ENCODE measurements at places on chromosomes 5 and 9. TPM values are rescaled to one million over a fixed set of nuclear protein-coding genes. Genes with fewer than 3 reads are reported as not detected.
A peak's percentile ranks its signal among the peaks of the same experiment; 100 is the strongest.

- DNase-seq, result no peak
These were observed 211.6 kb downstream of the MAPKAP1 start for GRCh38 chr9:125495172-125496119.

- DNase-seq, result no peak
These were observed 250.4 kb downstream of the LRRC70 start for GRCh38 chr5:62828742-62829603.

- no peak for DNase-seq
These were observed 345 bp upstream of the PRRC1 start for GRCh38 chr5:127517110-127517479.

DNA sequence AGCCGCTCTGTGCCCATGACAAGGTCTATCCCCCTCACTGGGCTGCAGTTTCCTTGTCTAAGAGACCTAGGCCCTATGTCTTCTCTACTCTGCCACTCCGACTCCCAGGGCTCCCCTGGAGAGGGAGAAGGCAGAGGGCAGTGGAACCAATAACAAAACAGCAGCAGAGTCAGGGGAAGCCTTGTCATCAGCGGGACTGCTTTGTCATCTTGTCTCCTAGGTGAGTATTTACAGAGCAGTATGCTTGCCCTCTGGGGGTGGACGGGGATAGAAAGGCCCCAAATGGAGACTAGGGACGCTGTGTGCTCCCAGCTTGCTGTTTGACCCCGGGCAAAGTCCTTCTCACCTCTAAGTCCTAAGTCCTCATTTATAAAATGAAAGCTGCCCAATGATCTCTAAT is 318.5 kb downstream of the CDK5RAP2 start:
- no peak for DNase-seq

GRCh38 chr5:130323804-130324454 is 419.7 kb downstream of the CHSY3 start:
- no peak for DNase-seq

DNA sequence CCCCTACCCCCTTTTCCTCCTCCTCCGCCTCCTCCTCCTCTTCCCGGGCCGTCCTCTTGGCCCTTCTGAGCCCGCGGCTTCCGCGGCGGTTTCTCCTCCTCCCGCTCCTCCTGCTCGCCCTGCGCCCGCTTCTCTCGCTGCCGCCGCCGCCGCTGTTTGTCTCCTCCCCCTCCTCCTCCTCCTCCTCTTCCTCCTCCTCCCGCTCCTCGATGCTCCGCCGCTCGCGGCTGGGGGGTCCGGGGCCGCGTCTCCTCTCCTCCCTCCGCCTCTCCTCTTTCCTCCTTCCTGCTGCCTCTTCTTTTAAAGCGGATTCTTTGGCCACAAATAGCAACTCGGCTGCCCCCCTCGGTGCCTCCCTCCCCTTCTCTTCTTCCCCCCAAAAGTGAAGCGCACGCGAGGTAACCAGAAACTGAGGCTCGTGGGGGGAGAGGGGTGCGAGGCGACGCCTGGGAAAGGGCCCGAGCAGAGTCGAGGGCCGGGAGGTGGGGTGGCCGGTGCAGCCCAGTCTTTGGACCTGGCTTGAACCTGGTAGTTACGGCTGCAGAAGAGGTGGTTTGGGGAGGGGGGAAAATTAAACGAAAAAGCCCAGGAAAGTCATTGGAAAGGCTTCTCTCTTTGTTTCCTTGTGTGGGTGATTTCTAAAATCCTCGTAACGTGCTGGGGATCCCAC is 1058.5 kb upstream of the DMAC1 start:
- DNase-seq, result peak; percentile 72

DNA sequence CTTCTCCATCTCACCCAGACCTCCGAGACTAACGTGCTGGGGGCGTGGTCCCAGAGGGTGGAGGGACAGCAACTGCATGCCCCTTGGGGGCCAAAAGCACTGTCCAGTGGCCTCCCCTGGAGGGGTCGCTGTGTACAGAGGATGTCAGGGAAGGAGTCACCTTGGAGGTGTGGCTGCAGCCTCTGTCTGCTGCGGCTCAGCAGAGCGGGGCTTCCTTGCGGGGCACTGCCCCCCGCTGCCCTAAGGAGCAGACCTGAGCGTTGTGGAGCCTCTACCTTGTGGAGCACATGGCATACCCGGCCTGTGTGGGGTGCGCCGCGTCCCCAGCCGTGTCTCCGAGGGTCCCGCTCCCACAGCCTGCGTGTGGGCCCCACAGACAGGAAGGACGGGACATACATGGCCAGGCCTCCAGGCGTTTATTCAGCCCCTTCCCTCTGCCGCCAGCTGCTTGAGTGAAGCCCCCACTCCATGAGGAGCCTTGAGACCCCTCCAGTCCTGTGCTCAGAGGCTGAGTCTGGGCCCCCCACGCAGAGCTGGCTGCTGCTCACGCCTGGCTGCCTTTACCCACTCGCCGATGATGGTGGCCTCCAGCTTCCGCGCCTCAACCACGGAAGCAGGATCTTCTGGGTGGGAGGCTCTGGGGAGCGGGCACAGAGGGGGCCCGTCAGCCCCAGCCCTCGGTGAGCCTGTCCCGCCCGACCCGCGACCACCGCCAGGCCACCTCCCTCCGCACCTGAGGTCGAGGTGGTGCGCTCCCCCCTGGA is 4.2 kb downstream of the DPP7 start:
- no peak for DNase-seq

DNA sequence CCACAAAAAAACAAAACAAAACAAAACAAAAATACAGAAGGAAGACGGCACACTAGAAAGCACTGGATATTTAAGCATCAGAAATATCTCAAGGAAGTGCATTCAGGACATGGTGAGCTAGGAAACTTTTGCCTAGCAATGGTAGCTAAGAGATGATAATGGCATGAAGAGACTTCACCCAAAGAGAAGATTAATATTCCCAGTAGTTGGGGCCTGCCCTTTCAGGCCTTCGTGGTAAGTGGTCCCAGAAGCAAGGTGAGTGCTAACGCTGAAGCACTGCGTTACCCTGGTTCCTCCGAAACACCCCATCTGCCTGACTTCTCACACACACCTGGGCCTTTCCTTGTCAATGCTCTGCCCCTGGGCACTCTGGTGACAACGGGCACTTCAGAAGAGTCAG is 585.2 kb downstream of the RAB3C start:
- DNase-seq, result no peak

DNA sequence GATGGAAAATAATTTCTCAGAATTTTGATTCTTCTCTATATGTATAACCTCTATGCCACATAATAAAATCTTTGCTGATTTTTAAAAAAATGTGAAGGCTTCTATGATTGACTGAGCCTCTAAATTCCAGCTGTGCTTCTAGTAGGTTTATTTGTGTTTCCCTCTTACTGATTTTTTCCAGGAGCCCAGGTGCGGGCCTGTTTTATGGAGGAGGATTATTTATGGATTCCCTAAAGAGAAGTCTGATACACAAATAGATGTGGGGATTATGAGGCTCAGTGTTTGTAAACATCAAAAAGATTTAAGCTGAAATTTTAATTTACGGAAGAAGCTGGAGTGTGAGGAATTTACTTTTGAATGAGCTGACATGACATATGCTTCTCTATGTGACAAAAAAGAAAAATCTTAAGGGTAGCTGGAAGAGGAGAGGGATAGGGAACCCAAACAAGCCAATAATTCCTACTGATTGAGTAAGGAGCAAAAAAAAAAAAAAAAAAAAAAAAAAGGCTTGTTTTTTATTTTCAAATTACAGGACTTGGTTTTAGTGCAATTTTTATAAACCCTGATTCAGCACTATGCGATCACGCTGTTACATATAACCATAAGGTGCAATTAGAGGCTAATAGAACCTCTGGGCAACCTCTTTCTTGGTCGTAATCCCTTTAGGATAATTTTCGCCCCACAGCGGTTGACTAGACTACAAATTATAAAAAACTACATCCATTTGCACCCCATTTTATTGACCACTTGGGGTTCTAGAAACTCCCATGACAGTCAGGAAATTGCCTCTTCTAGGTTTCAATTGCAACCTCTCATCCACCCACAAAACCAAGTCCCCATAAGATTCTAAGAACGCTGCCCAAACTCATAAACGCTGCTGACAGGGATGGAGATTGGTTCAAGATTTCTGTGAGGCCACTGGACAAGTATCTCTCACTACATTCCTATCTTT is 44.4 kb upstream of the RAI14 start:
- no peak for DNase-seq

DNA sequence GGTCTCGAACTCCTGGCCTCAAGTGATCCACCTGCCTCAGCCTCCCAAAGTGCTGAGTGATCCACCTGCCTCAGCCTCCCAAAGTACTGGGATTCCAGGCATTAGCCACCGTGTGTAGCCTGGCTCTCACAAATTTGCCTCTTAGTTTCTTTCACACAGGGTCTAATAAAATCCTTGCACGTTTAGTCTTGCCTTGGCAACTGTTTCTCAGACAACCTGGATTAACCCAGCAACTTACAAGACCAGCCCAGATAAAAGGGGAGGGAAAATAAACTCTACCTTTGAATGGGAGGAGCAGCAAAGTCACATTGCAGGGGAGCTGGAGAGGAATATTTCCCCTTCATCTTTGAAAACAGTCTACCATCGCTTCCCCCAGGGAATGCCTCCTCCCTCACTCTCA is 29.3 kb upstream of the GNA14 start:
- DNase-seq, result no peak

DNA sequence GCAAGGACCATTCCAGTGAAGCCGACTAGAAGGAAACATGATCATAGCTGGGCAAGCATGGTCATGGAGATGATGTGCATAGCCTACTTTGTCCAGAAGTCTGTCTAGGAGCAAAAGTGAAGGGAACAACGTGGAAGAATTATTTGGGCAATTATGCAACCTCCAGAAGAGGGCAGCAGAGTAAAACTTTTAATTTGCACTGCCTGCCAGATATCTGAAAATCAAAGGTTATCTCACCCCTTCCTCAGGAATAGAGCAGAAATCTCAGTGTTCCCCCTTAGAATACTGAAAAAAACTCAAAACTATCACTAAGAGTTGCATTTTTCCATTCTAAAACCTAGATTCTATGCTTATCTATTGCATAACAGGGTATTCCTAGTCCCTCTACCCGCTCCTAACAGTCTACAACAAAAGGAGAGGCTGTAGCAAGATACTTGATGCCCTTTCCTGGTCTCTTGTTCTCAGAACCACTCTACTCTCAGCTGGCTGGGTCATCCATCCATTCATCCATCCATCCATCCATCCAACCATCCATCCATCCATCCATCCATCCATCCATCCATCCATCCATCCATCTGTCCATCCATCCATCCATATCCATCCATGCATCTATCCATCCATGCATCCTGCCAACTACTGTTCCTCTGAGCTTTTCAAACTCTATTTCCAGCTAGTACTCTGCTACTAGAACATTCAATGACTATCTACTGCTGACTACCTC is 8.4 kb upstream of the SETD9 start:
- DNase-seq, result peak; percentile 45

DNA sequence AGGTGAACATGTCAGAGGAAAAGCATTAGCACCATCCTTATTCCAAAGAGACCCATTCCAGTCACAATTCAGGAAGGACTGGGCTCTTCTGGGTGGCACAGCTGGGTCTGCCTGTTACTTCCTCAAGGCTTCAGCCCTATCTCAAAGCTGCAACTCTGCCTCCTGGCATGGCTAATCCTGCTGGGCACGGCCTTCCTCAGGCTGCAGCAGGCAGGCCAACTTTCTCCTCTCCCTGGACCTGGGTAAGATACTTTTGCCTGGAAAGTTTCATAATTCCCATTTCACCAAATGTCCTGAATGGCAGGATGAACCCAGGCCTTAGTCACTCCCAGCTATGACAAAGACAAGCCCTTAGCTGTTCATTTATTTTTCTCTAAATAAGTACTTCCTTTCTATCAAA is 50.1 kb downstream of the MACROH2A1 start:
- no peak for DNase-seq

DNA sequence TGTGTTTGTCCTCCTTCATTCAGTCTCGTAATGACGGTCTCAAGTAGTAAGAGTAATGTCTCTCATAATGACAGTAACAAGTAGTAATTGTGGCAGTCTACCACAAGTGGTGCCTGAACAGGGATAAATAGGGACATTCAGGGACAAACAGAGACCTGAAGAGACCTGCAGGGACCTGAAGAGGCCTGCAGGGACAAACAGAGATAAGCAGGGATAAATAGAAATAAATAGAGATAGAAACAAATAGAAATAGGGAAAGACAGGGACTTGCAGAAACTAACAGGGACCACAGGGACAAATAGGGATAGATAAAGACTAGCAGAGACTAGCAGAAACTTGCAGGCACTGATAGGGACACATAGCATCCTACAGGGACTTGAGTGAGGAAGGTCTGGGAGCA is 7.9 kb downstream of the UGT3A2 start:
- no peak for DNase-seq

GRCh38 chr9:36765468-36766341 is 193.0 kb downstream of the MELK start:
- peak; percentile 65 for DNase-seq

GRCh38 chr9:108467653-108468324 is 388.0 kb downstream of the ACTL7B start:
- no peak for DNase-seq

DNA sequence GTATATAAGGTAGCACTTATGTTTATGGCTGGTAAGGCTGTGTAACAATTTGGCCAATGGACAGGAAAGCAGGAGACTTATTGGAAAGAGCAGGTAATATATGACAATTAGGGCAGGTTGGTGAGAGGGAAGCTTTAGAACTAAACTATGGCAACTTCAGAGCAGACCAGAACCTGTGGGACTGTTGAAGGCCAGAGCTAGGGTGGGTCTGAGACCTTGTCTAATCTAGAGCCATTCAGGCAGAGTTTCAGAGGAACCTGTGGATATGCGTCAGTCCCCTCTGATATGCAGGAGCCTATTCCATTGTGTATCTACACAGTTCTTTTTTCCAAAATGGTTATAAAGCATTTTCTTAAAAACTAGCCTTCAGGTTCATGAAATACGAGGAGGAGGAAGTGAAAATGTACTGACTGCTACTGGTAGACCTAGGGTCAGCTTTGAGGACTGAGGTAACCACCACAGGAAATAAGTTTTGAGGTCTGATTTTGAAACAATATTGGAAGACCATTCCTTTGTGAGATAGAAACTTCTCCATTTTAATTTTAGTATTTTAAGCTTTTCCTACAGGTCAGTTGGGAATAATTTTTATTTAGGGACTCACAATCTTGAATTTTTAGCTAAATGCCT is 37.6 kb downstream of the ELL2 start:
- no peak for DNase-seq

DNA sequence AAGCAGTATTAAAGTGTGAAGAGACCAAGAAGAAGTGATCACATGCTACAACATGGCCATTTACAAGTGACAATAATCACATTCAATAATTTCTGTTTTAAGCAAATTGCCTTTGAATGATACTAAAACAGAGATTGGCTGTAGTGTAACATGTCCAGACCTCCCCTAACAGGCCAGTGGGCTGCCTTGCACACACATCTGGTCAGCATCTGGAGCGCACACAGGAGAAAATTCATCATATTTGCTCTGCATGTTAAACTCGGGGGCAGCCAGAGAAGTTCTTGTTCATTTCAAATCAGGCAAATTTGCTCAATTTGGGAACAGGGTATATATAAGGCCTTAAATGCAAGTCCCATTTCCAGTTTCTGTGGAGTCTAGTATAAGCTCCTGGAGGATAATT is 111.1 kb upstream of the FBXL7 start:
- DNase-seq, result no peak

PCDHGA9 gene
- 6.5 TPM for polyA plus RNA-seq

CD74 gene
- polyA plus RNA-seq, result 230 TPM

NKD2 gene
- 15.6 TPM for polyA plus RNA-seq

PCDHA11 gene
- 0.52 TPM for polyA plus RNA-seq

Data from left kidney (tissue), 8 donors.